Neural crest cell (in vitro differentiated cells): ENCODE measurements at places on chromosomes 2 and 18. TPM values are rescaled to one million over a fixed set of nuclear protein-coding genes. Genes with fewer than 3 reads are reported as not detected.

- no peak for DNase-seq
- no peaks in the 10 kb centered on the region for H3K36me3 ChIP-seq
- H3K4me3 ChIP-seq = peak overlapping the region; percentile 85
- H3K27me3 ChIP-seq = peaks cover 16% of the 10 kb centered on the region
- H3K4me1 ChIP-seq = peaks cover 36% of the 10 kb centered on the region
- H3K27ac ChIP-seq = no peak overlapping the region
Measured at GRCh38 chr18:47932603-47933002, 2.1 kb upstream of the SMAD2 start.

- H3K27me3 ChIP-seq = no peaks in the 10 kb centered on the region
- no peak overlapping the region for H3K27ac ChIP-seq
- no peak for DNase-seq
- H3K36me3 ChIP-seq = no peaks in the 10 kb centered on the region
- no peak overlapping the region for H3K4me3 ChIP-seq
- no peaks in the 10 kb centered on the region for H3K4me1 ChIP-seq
Measured at GRCh38 chr18:75122334-75122958, 86.5 kb downstream of the PTGR3 start.

DNA sequence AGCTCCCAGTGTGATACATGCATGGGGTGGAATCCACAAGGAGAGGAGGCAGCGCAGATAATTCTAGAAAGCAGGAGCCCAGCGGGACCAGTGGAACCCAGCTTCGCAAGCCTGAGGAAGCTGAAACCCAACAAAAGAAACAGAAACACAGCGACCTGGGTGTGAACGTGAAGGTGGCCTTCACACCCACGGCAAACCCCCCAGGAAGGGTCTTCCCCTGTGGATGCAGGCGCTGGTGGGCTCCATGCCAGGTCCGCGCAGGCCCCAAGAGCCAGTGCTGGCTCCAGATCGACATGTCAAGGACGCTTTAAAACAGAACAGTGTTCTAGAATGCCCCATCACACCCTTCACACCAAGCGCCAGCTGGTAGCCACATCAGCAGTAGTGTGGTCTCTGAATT, 22.1 kb downstream of the KIF1A start:
- DNase-seq = no peak
- peaks cover 7% of the 10 kb centered on the region for H3K36me3 ChIP-seq
- no peak overlapping the region for H3K4me3 ChIP-seq

DNA sequence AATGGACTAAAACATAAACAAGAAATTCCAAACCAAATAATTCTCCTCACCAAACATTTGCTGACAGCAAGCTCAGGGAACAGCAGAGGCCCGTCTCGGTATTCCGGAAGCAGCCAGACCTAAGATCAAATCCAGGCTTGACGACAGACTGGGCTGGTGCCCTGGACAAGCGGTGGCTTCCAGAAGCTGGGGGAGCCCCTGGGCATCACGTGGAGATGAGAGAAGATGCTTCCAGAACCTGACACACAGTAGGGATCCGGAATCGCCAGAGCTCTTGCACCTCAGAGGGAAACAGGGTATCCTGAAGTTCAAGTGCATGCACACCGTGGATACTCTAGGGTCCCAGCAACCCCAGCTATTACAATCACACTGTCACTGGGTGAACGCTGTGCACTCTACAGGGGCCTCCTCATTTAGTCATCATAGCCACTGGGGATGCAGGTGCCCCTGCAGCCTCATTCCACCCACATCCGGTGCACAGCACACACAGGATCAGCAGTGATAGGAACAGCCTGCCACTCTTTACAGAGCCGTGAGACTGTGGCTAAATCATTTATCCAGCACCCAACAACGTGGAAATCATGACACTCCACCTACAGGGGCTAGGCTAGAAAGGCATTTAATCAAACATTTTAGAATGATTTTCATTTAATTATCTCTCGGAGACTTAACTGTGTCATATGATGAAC, 102.6 kb downstream of the HDAC4 start:
- H3K4me1 ChIP-seq = peaks cover 80% of the 10 kb centered on the region
- H3K36me3 ChIP-seq = no peaks in the 10 kb centered on the region
- H3K27ac ChIP-seq = peak overlapping the region; percentile 43
- peak overlapping the region; percentile 27 for H3K4me3 ChIP-seq
- no peaks in the 10 kb centered on the region for H3K27me3 ChIP-seq
- no peak for DNase-seq

DNA sequence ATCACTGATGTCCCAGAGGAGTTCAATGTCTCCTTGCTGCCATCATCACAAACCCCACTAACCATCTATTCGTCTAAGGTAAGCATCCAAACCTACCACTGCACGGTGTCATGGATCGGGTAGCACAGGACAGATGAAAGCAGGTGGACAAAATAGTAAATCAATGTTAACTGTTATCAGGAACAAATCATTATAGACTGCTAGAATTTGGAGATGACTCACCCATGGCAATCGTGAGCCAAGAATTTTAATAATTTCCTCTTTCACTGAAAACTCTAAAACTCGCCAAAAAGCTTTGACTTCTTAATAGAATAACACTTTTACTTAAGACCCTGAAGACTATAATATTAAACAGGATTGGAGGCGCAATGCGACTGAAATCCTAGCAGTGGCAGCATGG, 33.7 kb upstream of the BZW1 start:
- no peak overlapping the region for H3K4me3 ChIP-seq
- H3K4me1 ChIP-seq = no peaks in the 10 kb centered on the region
- DNase-seq = no peak
- no peak overlapping the region for H3K27ac ChIP-seq

- no peak for DNase-seq
- H3K4me1 ChIP-seq = no peaks in the 10 kb centered on the region
- H3K27me3 ChIP-seq = no peaks in the 10 kb centered on the region
- no peaks in the 10 kb centered on the region for H3K36me3 ChIP-seq
- no peak overlapping the region for H3K27ac ChIP-seq
Measured at GRCh38 chr2:220915092-220915623, 656.9 kb downstream of the EPHA4 start.

Gene HTR2B
- total RNA-seq = not detected in 2 replicates

GRCh38 chr2:51717312-51717711, 685.4 kb upstream of the NRXN1 start:
- H3K4me1 ChIP-seq = no peaks in the 10 kb centered on the region
- no peak for DNase-seq
- no peaks in the 10 kb centered on the region for H3K36me3 ChIP-seq
- H3K27ac ChIP-seq = no peak overlapping the region

Gene FSHR
- total RNA-seq = not detected in 2 replicates

Gene TTN
- total RNA-seq = under 0.01 TPM in 2 replicates

Gene ALLC
- not detected in 2 replicates for total RNA-seq
